ENCODE measurements at places on chromosomes 2 and 18.

- no peak for DNase-seq
These were observed 68.2 kb downstream of the ZSWIM2 start for GRCh38 chr2:186780701-186781316.

DNA sequence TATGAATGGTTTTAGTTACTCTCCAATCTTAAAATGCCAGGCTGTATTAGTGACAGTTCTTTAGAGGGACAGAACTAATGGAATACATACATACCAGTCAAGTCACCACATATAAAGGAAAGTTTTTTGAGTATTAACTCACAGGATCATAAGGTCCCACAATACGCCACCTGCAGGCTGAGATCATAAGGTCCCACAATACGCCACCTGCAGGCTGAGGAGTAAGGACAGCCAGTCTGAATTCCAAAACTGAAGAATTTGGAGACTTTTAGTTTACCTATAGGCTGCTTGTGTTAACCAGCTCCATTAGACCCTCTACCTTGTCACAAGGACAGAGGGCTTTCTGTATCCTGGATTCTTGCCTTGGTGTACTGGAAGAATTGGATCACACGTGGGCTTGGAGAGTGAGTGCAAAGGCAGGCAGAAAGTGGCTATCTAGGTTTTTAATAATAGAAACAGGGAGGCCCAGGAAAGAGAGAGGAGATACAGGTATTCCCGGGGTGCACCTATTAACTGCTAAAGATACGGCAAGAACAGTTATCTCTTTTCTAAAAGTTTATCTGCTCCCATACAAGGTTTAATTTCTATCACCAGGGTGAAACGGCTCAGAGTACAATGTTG is 234.9 kb upstream of the CYRIA start:
- DNase-seq, result no peak

GRCh38 chr2:181311837-181312236 is 145.3 kb upstream of the ITGA4 start:
- no peak for DNase-seq

- no peak for DNase-seq
These were observed 116.1 kb upstream of the OTX1 start for GRCh38 chr2:62934517-62934916.

DNA sequence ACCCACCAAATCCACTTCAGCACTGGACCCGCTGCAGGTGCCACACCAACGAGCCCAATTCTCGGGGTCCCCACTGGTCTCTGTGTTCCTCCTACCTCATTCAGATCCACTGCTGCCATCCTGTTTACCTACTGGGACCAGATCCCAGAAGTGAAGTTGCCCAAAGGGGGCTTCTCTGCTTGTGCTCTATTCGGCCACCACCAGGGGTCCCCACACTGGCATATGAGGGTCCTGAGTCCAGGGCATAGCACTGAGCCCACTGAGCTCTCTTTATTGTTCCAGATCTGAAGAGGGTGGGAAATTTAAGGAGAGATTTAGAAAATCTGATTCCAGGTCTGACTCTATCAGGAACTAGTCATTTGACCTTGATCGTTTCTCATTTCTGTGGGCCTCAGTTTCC is 2.4 kb downstream of the GPR45 start:
- DNase-seq, result no peak

DNA sequence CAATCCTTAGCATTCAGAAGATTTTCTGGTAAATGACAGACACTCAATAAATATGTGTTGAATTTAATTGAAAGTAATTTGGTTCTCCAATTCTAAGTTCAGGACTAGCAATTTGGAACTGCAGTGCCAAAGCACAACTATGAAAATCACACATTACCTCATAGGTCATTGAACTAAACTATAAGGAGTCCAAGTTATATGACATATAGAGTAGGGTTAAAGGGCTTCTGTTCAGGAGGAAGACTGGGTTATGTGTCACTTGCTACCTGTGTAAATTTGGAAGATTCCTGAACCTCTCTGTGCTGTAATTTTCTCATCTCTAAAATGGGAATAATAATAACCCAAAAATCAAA is 27.8 kb upstream of the COBLL1 start:
- DNase-seq, result no peak

GRCh38 chr2:69947325-69947931 is 14.0 kb downstream of the ASPRV1 start:
- no peak for DNase-seq

GRCh38 chr2:43083710-43084698 is 142.4 kb downstream of the ZFP36L2 start:
- DNase-seq, result no peak

DNA sequence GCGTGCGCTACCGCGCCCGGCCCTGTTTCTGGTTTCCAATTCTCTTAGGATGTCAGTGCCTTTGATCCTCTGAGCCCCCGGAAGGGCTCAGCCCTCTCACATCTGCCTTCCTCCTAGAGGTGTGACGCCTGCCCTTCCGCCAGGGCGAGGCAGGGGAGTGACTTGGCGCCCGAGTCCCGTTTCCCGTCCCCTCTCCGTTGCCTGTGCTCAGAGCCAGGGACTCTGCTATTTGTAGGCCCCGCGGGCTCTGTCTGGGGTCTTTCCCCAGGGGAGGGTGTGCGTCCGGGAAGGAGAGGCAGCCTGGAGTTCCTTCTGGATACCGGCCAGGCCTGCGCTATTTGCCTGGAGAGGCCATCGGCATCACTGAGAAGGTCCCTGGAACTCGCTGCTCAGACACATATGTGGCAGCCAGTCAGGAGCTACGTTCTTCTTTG is 103.7 kb upstream of the TAF1B start:
- DNase-seq, result peak; percentile 53

GRCh38 chr2:207239754-207240494 is 74.2 kb upstream of the KLF7 start:
- DNase-seq, result no peak

DNA sequence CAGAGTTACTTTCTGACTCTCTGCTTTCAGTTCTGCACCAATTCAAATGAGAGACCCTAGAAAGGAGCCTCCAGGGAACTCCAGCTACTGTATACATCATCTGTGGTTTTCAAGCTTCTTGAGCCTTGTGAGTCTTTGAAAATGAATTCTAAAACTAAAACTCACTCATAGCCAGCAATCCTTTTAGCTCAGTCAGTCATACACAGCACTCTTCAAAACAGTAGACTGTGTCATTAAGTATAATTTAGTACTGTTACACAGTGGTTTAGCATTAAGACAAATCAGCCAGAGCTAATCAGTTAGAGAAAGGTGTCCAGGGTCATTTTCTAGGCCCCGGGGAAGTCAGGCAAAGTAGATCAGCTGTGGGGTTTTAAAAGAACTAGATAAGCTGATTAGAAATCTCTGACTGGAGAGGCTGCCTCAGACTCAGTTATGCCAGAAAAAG is 322.1 kb upstream of the THUMPD2 start:
- no peak for DNase-seq

GRCh38 chr2:233416199-233416598 is 61.9 kb downstream of the DGKD start:
- DNase-seq, result no peak

- DNase-seq, result no peak
These were observed 82.4 kb downstream of the CTIF start for GRCh38 chr18:48621240-48621639.

DNA sequence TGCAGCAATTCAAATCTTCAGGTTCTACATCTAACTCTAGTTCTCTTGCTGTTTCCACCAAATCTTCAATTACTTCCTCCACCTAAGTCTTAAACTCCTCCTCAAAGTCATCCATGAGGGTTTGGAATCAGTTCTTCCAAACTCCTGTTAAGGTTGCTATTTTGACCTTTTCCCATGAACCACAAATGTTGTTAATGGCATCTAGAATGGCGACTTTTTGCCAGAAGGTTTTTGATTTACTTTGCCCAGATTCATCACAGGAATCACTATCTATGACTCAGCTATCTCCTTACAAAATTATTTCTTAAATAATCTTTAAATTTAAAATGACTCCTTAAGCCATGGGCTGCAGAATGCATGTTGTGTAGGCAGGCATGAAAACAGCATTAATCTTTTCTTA is 368.9 kb upstream of the TNP1 start:
- no peak for DNase-seq

- DNase-seq, result no peak
These were observed 185.8 kb downstream of the NDUFA10 start for GRCh38 chr2:239839306-239839705.

DNA sequence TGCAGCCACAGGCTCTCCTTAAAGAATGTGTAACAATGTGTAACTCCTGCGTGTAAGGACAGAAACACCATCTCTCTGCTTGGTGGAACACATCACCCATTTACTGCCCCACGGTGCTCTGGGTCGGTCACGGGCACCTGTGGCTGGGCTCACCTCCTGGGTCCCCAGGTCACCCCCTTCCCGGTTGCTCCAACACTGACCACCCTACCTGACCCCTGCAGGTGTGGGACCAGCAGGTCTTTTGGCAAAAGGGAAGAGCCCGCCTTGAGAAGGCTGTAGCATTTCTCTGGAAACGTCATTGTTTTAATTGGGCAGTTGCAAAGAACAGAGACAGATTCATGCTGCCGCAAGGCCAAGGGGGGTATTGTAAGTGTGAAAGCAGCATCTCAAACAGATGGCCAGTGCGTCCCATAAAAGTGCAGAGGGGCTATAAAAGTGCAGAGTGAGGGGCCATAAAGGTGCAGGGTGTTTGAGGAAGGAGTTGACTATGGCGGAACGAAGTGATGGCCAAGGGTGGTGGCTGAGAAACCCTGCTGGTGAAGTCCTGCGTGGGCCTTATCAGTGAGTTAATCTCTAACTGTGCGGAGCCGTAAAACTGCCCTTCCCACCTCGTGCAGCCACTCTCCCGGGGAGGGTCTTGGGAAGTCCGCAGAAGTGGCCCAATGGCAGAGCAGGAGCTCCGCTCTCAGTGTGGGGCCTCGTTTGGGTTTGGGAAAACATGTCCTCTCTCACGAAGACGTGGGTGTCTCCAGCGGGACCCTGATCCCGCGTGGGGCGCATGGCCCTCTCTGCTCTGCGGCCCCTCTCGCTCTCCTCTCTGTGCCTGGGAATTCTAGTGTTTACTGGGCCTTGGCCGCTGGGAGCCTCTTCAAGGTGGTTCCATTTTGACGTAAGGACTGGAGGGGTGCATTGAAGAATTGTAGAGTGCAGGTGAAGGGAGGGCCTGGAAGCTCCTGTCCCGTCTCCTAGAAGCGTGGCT is 13.7 kb upstream of the NEU4 start:
- no peak for DNase-seq

DNA sequence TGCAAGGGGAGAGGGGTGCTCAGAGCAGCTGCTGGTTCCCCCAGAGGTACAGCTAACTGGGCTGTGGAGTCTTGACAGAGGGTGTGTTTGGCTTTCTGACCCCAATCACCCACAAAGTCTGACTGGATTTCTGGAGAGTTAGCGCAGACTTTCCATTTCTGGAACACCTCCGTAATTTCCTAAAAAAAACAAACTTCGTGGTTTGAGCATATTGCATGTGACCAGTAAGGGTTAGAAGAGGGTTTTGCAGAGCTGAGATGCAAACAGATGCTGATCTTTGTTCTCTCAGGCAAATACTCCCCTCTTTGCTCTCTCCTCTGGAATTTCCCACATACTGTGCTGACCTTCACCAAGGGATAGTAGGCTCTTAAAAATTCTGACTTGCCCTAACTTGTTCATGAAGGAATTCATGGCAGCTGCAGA is 44.5 kb upstream of the TMEM247 start:
- DNase-seq, result no peak

GRCh38 chr2:234047361-234047760 is 3.1 kb upstream of the SPP2 start:
- DNase-seq, result no peak

DNA sequence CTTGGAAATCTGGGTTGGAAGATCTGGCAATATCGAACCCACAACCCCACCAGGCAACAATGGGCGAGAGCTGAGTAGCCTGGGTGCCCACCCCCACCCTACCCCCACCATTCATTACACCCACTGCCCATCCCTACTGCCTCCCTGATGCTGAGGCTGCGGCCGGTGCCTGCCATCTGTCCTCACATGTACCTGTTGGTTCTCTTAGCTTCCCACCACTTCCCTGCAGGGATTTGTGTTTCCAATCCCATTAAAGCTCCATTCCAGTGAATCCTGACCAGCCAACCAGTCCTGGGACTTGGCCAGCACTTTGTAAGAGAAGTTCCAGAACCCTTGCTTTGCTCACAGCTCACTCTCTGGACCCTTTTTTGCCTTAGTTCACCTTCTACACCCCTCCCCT is 163.0 kb upstream of the SH3BP4 start:
- DNase-seq, result no peak

GRCh38 chr2:27870724-27871123 is 19.5 kb downstream of the RBKS start:
- no peak for DNase-seq

- DNase-seq, result peak; percentile 2
These were observed 564 bp downstream of the GCC2 start for GRCh38 chr2:108449410-108450130.

DNA sequence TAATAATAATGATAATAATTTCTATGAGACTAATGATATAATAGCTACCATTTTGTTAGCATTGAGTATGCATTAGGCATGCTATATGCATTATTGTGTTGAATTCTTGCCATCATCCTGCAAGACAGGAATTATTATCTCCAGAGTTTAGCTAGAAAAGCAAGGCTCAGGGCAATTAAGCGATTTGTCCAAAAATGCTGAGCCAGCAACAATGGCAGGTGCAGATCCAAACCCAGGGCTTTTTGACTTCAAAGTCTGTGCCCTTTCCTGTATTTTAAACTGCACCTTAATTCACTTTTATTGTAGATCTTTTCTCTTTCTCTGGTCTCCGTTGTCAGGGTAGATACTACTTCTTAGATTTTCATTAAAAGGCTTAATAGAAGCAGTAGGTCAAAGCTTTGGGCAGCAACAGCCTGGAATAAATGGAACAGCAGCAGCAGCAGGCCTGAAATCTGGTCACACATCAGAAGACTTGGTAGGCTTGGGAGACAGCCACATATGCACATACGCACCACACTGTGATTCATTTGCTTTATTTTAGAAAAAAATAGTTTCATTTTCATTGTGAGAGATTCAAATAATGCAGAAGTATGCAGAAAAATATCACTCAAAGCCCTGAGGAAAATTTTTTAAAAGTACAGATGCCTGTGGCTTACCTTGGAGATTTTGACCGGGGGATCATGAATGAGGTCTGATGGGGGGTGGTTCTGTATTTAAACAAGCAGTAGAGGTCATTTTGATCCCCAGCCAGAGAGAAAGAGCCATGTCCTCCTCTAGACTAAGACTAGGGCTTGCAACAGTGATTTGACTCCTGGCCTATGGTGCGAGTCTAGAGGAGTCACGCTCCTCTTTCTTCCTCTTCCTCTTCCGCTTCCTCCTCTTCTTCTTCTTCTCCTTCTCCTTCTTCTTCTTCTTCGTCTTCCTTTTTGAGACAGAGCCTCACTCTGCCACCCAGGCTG is 455.7 kb downstream of the TSN start:
- no peak for DNase-seq

DNA sequence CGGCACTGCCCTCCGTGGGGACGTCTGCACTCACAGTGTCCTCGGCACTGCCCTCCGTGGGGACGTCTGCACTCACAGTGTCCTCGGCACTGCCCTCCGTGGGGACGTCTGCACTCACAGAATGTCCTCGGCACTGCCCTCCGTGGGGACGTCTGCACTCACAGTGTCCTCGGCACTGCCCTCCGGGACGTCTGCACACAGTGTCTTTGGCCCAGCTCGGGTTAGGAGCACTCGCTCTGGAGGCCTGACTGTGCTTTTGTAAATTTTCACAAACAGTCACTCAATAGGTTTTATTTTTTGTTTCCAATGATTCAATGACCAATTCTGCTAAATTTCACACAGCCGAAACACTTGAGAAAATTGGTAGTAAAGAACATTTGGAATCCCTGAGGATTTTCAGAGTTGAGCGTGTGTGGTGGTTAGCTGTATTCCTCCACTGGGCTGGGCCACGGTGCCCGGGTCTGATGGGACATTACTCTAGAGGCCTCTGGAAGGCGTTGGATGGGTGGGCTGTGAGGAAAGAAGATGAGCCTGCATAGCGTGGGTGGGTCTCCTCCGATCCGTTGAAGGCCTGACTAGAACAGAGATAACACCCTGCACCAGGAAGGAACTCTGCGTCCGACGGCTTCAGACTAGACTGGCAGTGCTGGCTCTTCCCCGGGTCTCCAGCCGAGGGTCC is 134.8 kb downstream of the RTP5 start:
- no peak for DNase-seq

All from activated T-cell treated with anti-CD3 and anti-CD28 coated beads for 48 hours (primary cell).